Urothelium cell line (cell line): ENCODE measurements at places on chromosomes 6 and 20.

GRCh38 chr6:13992417-13993055 lies 67.8 kb downstream of the RNF182 start:
- DNase-seq: peak; percentile 32

GRCh38 chr6:135085700-135086413 lies 31.2 kb upstream of the HBS1L start:
- DNase-seq: no peak

DNA sequence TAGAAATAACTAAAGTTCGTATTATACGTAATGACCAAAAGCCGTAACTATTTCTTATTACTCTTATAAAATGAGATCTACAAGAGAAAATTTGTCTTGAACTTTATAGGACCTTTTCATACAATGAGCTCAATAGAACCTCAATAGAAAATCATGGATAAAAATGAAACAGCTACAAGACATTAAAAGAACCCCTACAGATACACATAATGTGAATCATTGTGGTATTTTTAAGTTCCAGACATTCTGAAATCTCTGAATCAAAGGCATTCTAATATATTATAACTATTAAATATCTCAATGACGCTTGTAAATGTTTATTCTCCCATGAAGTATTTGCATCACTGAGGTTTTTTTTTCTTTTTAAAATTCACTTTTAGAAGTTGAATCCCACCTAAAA lies 22.2 kb upstream of the POU3F2 start:
- no peak for DNase-seq

DNA sequence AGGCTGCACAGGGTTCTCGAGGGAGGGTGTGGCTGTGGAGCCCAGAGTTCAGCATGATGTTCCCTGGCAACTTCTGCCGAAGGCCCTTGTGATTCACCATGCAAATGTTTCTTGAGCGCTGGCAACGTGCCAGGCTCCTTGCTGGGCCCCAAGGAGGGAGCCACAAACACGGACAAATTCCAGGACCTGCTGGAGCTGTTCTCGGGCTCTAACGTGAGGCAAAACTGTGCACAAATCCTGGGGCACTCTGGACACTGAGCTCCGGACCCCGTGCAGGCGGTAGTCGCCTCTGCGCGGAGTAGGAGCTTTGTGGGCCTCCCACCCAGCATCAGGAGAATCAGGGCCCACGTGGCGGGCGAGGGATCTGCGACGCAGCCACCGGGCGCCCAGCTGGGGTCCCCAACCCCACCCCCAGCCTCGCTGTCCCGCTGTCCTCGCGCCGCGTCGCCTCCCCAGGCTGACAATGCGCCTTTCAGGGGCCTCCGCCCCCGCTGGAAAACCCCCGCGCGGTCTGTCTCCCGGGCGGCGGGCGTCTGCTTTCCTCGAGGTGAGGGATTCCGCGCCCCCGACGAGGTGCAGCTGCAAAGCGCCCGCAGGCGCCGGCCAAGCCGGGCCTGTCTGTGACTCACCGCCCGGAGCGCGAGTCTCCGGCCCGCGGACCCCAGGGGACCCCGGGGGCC lies 31.7 kb upstream of the SCUBE3 start:
- DNase-seq: peak; percentile 58

DNA sequence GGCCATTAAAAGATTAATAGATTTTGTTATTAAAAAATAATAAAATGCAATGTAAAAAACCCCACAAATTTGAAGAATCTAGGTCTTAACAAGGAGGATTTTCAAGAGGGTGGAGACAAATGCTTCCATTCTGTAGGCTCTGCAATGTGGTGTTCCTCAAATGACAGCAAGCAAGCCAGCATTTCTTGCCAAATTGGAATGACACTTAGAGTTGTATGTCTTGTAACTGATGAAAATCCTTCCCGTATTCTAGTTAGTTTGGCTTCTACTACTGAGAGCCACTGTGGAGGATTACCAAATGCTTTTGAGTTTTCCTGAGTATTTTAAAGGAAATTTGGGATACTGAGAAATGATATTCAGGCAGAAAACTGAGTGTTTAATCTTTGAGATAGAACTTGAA lies 1225.5 kb upstream of the CITED2 start:
- DNase-seq: no peak

GRCh38 chr6:25006565-25007001 lies 70.8 kb upstream of the RIPOR2 start:
- no peak for DNase-seq
